ENCODE measurements at places on chromosomes 1 and 21. TPM values are rescaled to one million over a fixed set of nuclear protein-coding genes. Genes with fewer than 3 reads are reported as not detected.
A peak's percentile ranks its signal among the peaks of the same experiment; 100 is the strongest.

Gene ANXA9
- total RNA-seq: 13.0 TPM

GRCh38 chr1:33151116-33151515, 30.7 kb downstream of the TRIM62 start:
- no peak overlapping the region for H3K4me3 ChIP-seq
- DNase-seq: no peak
- no peaks in the 10 kb centered on the region for H3K36me3 ChIP-seq
- H3K27ac ChIP-seq: peak overlapping the region; percentile 75

Gene SLX9
- total RNA-seq: 17.0 TPM

Gene PLA2G5
- total RNA-seq: 0.88 TPM

- no peaks in the 10 kb centered on the region for H3K36me3 ChIP-seq
- no peaks in the 10 kb centered on the region for H3K27me3 ChIP-seq
- DNase-seq: no peak
- H3K4me1 ChIP-seq: no peaks in the 10 kb centered on the region
- H3K27ac ChIP-seq: no peak overlapping the region
- no peak overlapping the region for H3K4me3 ChIP-seq
Observed at GRCh38 chr1:15066191-15066590, 87.4 kb upstream of the TMEM51 start.

- no peaks in the 10 kb centered on the region for H3K27me3 ChIP-seq
- H3K4me3 ChIP-seq: no peak overlapping the region
- no peak for DNase-seq
- H3K36me3 ChIP-seq: no peaks in the 10 kb centered on the region
- H3K4me1 ChIP-seq: no peaks in the 10 kb centered on the region
Observed at GRCh38 chr1:29324771-29325351, 88.5 kb downstream of the PTPRU start.

DNA sequence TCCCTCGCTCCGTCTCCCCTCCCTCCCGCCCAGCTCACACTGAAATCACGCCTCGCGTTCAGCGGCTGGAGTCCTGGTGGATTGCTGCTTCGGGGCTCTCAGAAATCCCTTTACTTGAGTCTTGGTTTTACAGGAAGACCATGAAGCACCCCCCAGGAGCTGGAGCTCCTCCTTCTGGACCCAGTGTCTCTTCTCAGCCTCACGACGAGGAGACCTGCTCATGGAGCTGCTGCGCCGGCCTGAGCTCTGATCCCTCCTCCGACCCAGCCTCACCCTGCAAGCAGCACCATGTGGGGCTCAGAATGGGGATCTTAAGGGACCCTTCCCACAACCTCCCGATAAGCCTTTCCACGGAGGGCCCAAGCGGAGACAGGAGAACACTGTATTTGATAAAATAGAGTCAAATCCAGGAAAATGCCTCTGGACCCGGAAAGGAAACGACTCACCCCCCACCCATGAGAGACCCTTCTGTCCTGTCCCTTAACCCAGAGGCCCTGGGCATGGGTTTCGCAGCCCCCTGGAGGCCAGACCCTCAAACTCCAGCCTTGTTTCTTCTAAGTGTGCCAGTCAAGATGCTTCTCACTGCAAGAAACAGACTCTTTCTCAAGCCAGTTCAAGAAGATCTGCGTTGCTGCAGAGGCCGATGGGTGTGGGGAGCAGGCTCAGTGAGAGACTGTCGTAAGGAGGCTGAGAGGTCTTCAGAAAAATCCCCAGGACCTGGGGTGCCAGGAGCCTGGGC, 26.1 kb downstream of the PDE9A start:
- H3K36me3 ChIP-seq: no peaks in the 10 kb centered on the region
- H3K27me3 ChIP-seq: no peaks in the 10 kb centered on the region
- DNase-seq: no peak
- peaks cover 4% of the 10 kb centered on the region for H3K4me1 ChIP-seq

DNA sequence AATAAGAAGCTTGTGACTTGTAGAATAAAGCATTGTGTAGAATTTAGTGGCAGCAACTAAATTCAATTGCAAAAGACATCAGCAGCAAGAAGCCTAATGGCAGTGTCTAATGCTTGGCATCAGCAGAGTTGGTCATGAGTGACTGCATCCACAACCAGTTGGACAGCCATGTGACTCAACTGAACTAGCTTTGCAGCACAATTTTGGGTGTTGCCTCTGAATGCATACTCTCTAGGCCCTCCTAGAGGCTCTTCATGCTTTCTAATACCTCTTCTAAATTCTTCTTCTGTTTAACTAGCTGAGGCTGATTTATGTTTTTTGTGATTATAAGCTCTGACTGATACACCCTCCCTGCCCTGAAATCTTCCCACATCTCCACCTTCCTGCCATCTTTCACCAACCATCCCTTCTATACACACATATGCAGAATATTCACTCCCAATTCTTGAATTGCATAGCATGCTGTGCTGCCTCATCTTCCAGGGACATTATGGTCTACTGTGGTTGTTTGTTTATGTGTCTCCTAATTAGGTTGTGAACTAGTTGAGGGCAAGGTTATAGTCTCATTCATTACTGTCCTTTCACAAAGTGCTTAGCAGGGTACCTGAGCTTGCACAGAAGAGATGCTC, 266.7 kb upstream of the GJB5 start:
- H3K27ac ChIP-seq: no peak overlapping the region
- DNase-seq: no peak
- H3K4me1 ChIP-seq: no peaks in the 10 kb centered on the region
- H3K27me3 ChIP-seq: no peaks in the 10 kb centered on the region
- no peaks in the 10 kb centered on the region for H3K36me3 ChIP-seq

DNA sequence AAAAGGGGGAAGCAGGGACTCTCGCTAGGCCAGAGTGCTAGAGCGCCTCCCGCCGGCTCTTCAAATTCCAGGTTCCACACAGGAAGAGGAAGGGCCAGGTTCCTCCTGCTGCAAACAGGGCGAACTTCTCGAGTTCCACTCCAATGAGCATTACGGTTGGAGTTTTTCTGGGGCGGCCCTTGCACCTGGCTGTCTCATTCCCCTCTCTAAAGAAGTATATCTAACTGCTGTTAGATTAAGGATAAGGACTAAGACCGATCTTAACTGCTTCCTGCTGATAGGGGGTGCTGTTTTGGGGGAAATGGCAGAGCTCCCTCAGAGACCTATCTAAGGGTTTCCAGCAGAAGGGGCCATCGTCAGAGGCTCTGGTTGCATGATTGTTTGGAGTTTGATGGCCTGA, 138.0 kb downstream of the RABGAP1L start:
- no peak overlapping the region for H3K4me3 ChIP-seq
- no peaks in the 10 kb centered on the region for H3K4me1 ChIP-seq
- no peaks in the 10 kb centered on the region for H3K36me3 ChIP-seq

- H3K27ac ChIP-seq: no peak overlapping the region
- no peaks in the 10 kb centered on the region for H3K27me3 ChIP-seq
- no peaks in the 10 kb centered on the region for H3K36me3 ChIP-seq
- H3K4me1 ChIP-seq: peaks cover 11% of the 10 kb centered on the region
- H3K4me3 ChIP-seq: no peak overlapping the region
Observed at GRCh38 chr1:203426366-203426765, 49.2 kb upstream of the PRELP start.

GRCh38 chr1:224068458-224069072, 45.3 kb upstream of the FBXO28 start:
- H3K4me3 ChIP-seq: no peak overlapping the region
- no peaks in the 10 kb centered on the region for H3K4me1 ChIP-seq
- DNase-seq: no peak
- peak overlapping the region; percentile 33 for H3K27ac ChIP-seq
- H3K27me3 ChIP-seq: no peaks in the 10 kb centered on the region

Gene TSPAN1
- total RNA-seq: 8.9 TPM

Gene AZIN2
- total RNA-seq: 1.9 TPM

DNA sequence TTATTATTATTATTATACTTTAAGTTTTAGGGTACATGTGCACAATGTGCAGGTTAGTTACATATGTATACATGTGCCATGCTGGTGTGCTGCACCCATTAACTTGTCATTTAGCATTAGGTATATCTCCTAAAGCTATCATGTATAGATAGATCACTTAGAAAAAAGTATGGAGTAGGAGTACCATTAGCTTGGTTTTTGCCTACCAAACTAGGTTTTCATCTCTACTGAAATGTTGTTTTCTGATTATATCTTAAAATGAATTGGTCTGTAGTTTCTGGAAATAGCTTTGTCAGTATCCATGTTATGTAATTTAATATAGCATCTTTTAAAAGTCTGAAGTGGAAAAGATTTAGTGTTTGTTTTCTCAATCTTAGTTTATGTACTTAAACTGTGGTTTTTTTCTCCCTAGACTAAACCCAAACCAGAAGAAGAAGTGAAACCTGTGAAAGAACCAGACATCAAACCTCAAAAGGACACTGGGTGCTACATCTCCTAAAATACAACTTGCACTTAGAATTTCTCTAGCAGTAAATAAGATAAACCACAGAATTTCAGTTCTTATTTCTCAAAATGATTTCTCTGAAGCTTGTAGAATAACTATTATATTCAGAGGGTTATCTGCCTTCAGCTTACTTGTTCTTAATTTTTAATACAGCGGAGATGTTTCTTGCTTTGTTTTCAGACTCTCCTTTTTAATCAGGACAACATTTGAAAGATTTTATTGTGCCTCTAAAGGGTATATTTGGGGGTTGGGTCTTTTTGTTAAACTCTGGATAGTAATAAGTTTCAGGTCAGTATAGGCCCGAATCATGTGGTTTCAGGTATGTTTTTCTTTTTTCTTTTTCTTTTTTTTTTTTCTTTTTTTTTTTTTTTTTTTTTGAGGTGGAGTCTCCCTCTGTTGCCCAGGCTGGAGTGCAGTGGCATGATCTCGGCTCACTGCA, 4.5 kb upstream of the FAM177B start:
- no peaks in the 10 kb centered on the region for H3K4me1 ChIP-seq
- H3K36me3 ChIP-seq: peaks cover 20% of the 10 kb centered on the region
- H3K4me3 ChIP-seq: no peak overlapping the region
- no peak for DNase-seq

Gene RPTN
- not detected for total RNA-seq

Gene TSPEAR
- total RNA-seq: not detected

DNA sequence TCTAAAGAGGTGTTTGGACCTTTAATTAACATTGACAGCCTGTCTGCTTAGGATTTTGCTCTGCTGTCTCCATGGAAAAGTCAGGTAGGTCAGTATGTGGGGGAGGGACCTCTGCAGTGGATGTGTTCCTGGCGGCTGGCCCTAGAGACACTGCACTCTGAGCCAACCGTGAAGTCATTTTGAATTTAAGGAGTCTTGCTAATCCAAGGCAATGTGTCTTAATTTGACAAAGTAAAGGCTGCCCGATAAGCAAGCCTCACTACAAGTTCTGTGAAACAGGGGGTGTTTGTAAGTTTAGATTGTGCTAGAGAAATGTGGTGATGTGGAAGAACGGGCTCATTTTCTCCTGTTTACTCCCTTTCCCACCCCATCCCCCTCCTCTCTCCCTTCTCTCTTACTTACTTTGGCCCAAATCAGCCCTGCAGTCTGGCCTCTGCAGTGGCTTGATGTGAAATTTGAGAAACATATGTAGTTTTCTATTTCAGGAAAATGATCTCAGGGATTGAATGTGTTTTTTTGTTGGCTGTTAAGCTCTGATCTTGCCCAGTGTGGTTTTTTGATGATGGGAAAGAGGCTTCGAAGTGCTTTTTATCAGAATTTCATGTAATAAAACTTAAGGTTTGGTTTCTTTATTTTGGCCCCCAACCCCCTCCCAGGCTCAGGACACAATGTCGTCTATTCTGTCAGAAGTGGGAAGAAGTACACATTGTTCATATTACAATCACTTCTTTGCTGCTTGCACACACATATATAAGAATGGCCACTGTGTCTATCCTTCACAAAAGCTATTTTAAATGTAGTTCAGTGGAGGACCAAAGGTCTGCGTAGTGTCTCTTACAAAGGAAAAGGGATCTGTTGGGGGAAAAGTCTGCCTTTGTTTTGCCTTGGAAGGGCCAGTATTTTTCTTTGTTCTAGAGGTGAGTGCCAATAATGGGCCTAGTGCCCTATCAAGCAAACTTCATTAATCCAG, 96.6 kb downstream of the FGGY start:
- H3K4me1 ChIP-seq: peaks cover 8% of the 10 kb centered on the region
- DNase-seq: peak; percentile 77
- H3K4me3 ChIP-seq: peak overlapping the region; percentile 31
- peak overlapping the region; percentile 94 for H3K27ac ChIP-seq
- H3K27me3 ChIP-seq: no peaks in the 10 kb centered on the region
- H3K36me3 ChIP-seq: no peaks in the 10 kb centered on the region

DNA sequence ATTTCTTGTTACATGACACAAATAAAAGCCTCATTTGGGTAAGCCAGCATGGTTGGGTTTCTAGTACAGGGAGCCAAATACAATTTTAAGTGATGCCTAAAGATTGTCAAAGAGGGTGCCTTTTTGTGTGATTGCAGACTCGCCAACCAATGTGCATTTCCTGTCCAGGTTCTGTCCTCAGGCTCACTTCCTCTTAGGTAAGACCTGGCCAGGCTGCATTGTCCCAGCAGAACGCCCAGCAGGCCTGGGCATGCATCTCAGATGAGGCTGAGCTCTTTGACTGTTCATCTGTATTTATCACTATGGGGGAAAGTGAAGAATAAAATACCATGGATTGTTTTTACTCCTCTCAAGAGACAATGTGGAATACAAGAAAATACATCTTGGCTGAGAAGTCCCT, 49.7 kb downstream of the KCNC4 start:
- no peak overlapping the region for H3K4me3 ChIP-seq
- H3K27ac ChIP-seq: peak overlapping the region; percentile 50
- no peak for DNase-seq
- H3K4me1 ChIP-seq: no peaks in the 10 kb centered on the region
- H3K27me3 ChIP-seq: no peaks in the 10 kb centered on the region

DNA sequence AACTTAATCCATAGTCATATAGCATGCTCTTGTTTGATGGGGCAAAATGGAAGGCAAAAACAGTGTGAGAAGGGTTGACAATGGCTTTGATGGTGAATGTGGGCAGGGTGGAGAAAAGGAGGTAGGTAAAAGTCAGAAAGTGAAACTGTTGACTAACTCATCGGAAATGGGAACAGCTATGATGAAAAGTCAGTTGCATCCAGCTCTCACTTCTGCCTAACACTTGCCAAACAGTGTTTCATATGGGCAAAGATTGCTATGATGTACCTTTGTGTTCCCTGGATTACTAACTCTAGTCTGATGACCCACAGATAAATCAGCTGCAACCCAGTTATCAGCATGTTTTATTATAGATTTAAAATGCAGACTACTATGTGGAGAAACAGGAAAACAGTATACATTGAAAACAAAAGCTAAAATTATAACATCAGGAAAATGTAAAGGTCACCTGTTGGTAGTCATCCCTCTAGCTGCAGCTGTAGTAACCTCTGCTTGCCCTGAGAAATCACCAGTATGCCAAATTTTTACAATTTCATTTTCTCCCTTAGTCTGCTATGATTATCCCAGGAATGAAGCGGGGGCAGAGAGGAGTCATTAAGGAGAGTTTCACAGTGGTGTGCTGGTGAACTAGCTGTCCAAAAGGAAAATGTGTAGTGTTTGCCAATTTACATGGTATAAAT, 11.7 kb downstream of the TNFSF18 start:
- H3K4me1 ChIP-seq: no peaks in the 10 kb centered on the region
- H3K4me3 ChIP-seq: no peak overlapping the region
- H3K36me3 ChIP-seq: no peaks in the 10 kb centered on the region
- no peak for DNase-seq
- no peak overlapping the region for H3K27ac ChIP-seq
